ENCODE measurements at places on chromosomes 2 and 18.
A peak's percentile ranks its signal among the peaks of the same experiment; 100 is the strongest.

DNA sequence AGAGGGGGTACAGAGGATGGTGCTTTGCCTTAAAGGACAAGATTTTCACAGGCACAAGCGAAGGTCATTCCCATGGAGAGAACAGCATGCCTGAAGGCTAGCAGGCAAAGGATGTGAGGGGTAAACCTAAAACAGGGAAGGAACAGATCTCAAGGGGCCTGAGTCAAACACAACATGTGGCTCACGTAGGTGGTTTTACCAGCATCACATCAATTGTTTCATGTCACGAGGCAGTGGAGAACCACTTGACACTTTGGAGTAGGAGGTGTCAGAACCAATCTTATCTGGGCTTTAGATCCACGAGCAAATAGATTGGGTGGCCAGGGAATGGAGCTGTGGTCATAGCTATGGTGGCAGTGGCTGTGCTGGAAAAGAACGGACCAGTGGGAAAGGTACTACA is 8.4 kb downstream of the COX5B start:
- DNase-seq: no peak

GRCh38 chr2:151640087-151640486 is 94.2 kb downstream of the NEB start:
- no peak for DNase-seq

- no peak for DNase-seq
Observed at GRCh38 chr2:6326958-6327357, 538.7 kb downstream of the CMPK2 start.

- no peak for DNase-seq
Observed at GRCh38 chr2:201933792-201934237, 99.8 kb upstream of the FZD7 start.

DNA sequence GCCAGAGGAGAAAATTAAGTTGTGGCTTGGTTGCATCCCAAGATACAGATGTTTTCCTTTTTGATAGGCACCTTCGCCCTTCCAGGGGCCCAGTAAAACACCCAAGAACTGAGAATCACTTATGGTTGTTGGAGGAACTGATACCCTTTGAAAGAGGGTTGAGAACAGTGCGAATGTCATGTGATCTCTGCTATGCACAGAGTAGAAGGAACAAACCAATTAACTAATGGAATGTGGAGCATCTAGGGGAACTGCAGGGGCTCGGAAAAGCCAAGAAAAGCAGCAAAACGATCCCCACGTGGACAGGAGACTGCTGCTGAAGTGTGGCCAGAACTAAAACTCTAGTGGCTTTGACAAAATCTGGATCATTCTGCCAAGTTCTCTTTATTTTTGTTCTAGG is 58.8 kb downstream of the APOB start:
- no peak for DNase-seq

DNA sequence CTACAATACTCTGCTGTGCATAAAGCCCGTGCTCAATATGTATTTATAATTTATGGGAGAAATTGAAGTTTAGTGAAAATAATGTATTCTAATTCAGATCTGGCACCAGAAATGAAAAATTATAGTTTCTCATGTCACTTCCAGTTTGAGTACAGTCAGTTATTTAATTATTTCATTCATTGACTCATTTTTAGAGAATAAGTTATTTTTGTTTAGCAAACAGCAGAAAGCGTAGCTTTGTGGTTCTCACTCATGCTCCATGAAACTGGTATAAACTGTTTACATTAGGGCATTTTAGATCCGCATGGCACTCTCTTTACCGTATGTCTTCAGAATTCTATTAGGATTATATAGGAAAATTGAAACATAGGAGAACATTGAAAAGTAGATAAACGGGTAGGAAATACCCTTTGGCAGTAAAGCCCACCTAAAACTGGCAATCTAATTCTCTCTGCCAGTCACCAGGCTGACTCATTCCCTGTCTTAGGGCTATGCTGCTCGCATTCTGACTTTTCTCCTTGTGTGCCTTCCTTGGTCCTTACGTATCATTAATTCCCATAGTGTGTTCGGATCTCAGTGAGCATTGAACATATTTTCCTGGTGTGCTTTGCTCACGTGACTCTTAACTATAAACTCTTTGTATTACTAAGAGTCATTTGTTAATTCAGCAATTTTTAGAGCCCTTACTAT is 106.0 kb downstream of the ZNF236 start:
- no peak for DNase-seq

DNA sequence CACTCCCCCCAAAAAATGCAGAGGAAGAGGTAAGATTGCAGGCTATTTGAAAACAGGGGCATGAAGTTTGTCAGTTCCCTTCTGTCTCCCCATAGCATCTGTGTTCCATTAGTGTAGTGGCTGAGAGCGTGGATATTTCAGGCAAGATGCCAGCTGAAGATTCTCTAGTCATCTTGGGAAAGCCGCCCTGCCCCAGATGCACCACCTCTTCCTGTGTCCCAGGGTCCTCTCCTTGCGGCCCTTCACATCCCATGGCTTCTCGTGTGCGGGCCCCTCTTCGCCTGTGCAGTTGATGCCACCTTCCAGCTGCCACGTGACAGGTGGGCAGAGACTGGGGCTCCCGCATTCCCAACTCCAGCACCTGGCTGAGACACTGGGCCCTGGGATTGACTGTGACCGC is 16.1 kb downstream of the TMEM127 start:
- no peak for DNase-seq

- DNase-seq: no peak
Observed at GRCh38 chr2:201883606-201884369, 77.5 kb downstream of the CDK15 start.

- no peak for DNase-seq
Observed at GRCh38 chr2:226791056-226791486, 8.5 kb downstream of the IRS1 start.

DNA sequence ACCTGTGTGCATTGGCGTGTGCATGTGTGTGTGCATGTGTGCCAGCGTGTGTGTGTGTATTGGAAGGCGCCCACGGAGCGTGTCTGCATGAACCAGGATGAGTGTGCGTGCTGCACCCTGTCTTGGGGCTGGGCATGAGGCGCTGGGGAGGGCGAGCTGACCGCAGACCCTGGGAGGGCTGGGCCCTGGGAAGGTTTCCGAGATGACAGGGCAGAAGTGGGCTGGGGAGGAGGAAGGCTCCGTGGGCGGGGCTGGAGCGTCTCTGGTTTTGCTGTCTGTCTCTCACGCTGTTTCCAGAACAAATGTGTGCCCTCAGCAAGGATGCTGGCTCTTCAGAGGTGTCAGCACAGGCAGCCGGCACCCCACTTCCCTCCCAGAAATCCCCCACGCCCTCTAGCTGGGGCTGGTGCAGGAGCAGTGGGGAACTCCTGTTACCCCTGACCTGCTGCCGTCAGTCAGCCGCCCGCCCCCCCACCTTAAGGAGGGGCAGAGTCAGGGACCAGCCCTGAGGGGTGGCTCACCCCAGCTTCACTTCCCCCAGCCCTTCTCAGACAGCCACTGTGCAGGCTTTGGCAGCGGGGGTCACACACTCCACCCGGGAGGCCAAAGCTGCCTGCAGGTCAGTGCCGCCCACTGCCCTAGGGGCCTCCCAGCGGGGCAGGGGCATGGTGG is at the start of gene GPR35:
GPR35 (plus strand) TSS at position 531 of the 672 bp plus-strand sequence. CDS start 4,473 bp downstream, outside the sequence.
- peak; percentile 78 for DNase-seq

DNA sequence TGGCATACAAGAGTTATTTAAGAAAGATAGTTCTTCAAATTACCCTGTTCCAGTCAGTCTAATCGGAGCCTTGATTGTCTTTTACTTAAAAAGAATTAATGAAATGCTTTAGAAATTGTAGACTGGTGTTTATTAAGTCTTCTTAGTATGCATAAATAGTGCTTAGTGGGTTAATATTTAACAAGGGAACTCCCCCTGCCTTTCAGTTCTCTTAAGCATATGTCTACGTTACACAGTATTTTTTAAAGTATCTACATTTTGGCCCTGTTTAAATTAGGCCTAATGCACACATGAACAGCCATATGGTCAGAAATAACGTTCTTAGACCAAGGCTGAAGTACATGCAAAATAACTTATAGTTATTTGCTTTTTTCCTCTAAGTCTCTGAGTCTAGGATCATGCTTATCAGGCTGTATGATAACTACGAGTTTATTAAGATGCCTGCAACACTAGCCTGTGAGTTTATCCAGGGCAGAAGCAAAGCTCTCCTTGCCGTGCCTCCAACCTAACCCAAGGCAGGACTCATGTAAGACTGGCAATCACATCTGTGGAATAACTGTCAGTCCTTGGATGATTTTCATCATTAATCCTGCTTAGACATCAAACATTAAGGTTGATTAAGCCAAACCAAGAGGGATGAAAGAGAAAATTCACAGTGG is 6.7 kb downstream of the BCL2 start:
- no peak for DNase-seq

- no peak for DNase-seq
Observed at GRCh38 chr18:78972930-78973331, 6.7 kb upstream of the SALL3 start.

DNA sequence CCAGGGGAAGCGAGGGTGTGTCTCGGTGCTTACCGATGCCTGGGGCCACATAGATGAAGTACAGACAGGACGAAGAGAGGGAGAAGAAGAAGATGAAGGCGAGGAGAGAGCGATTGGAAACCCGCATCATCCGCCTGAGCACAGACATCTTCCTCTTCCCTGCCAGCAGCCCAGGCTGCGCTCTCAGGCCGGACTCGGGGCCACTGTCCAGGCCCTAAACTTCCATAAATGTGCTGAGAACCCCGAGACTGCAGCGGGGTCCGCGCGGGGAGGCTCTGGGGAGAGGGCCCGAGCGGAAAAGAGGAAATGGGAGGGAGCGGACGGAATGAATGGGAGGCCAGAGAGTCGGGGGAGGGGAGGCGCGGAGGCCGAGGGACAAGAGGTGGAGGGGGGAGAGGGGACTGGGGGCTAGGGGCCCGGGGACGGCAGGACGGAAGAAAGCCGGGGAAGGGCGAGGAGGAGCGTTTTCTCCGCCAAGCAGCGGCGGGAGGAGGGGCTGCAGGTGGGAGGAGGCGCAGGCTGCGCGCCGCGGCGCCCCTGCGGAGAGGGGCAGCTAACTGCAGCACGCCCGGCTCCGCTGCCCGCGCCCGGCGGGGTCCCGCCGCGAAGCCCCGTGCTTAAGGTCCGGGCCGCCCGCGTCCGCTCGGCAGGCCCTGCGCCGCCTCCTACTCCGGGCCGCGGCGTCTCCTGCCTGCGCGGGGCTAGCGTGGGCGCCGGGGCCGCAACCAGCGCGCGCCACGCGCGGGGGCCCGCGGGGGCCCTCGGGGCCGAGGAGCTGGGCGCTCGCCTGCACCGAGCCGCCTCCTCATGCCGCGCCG is at the start of gene B4GALT6:
B4GALT6 (minus strand) TSS at position 303 of the 818 bp plus-strand sequence; CDS start at position 148, 155 bp downstream.
- no peak for DNase-seq

DNA sequence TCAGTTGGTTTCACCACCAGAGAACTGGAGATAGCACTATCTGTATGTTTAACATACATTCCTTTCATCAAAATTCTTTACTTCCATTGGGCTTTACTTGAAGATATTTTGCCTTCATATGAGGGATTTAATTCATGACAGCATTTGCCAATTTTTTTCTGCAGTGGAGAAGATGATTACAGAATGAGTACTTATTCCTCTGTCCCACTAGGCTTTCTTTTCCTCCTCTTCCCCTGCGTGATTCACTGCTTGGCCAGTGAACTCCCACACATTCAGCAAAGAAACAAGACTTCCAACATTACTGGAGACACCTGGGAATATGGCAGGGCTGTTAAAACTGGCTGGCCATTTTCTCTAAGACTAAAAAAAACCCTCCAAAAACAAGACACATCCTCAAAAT is 425.8 kb upstream of the KCNH7 start:
- no peak for DNase-seq

DNA sequence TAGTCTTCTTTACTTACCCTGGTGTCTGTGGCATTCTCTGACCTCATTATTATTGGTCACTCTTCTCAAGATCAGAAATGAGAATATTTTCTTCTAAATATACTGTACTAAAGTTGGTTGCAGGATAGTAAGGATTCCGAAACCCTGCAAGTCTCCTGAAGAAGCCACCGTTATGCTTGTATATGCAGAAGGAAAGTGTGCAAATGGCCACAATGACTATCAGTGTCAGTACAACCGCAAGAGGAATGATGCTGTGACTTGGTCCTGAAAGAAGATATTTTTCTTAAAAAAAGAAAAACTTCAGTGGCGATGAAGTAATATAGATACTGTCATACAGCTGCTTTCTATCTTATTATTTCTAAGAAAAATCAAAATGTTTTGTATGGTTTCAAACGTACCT is 120.7 kb downstream of the PLA2R1 start:
- DNase-seq: no peak

DNA sequence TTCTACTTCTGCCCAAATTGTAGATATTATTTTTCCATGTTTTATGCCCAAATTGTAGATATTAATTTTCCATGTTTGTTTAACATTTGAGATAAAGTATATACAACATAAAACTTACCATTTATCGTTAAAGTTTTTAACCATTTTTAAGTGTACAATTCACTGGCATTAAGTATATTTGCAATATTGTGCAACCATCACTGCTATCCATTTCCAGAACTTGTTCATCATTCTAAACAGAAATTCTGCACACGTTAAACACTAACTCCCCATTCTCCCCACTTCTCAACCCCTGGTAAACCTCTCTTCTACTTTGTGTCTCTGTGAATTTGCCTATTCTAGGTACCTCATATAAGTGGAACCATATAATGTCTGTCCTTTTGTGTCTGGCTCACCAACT is 162.1 kb downstream of the MGAT5 start:
- no peak for DNase-seq

- DNase-seq: no peak
Observed at GRCh38 chr2:228916416-228917090, 354.5 kb downstream of the PID1 start.

- no peak for DNase-seq
Observed at GRCh38 chr18:5759194-5759593, 136.1 kb downstream of the TMEM200C start.

DNA sequence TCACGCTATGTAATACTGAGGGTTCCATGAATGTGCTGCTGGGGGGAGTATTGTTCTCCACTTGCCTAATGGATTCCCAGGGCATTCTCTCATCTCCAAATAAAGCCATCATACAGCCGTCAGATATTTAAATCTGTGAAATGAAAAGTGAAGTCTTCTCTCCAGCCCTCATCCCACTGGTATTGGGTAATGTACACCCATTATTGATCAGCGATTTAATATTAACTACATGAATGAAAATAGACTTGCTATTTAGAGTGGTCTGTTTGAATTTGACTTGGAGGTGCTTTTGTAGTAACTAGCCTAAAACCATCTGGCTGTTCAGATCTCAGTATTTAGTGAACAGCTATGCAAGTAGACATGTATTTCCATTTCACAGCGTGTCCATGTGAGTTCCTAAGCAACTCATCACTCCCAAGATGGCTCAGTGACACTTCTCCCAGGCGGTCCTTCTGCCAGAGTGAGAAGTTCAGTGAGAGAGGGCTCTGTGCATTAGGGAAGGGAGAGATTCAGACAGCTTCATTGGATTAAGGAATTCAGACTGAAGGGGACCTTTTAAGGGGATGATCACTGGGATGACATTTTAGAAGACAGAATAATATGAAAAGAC is 140.7 kb downstream of the WDSUB1 start:
- no peak for DNase-seq

DNA sequence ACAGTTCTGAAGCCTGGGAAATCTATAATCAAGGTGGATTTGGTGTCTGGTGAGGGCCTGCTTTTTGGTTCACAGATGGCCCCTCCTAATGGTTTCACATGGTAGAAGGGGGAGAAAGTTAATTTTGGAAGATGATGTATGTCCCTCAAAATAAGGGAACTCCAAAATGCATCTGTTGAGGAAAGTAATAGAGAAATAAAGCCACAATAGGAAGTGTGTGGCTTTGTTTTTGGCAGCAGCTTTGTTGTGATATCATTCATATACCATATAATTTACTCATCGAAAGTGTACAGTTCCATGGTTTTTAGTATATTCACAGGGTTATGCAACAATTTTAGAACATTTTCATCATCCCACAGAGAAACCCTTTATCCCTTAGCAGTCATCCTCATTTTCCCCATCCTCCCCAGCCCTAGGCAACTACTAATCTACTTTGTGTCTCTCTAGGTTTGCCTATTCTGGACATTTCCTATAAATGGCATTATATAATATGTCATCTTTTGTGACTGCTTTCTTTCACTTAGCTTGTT is 274.0 kb upstream of the FAM98A start:
- no peak for DNase-seq
